GOT3 (cell line): ENCODE measurements at places on chromosomes 13 and 19.

DNA sequence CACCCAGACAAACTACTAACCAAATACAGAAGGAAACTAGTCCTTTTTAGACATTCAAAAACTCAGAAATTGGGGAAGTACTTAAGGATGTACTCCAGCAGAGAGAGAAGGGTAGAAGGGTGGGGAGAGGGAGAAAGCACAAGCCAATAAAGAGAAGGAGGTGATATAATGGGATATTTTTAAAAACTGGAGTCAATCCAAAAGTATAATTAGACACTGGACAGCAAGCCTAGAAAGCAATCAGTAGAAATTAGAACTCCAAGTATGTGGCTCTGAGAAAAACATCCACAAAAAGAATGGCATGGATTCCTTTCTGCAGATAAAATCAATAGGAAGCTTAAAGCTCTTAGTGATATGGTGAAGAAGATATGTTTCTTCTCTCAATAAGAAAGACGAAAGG lies 55.8 kb downstream of the PEPD start:
- DNase-seq, result no peak

GRCh38 chr13:53143757-53144339 lies 115.2 kb downstream of the OLFM4 start:
- DNase-seq, result no peak

GRCh38 chr19:32865326-32865725 lies 4.2 kb downstream of the SLC7A9 start:
- DNase-seq, result no peak

DNA sequence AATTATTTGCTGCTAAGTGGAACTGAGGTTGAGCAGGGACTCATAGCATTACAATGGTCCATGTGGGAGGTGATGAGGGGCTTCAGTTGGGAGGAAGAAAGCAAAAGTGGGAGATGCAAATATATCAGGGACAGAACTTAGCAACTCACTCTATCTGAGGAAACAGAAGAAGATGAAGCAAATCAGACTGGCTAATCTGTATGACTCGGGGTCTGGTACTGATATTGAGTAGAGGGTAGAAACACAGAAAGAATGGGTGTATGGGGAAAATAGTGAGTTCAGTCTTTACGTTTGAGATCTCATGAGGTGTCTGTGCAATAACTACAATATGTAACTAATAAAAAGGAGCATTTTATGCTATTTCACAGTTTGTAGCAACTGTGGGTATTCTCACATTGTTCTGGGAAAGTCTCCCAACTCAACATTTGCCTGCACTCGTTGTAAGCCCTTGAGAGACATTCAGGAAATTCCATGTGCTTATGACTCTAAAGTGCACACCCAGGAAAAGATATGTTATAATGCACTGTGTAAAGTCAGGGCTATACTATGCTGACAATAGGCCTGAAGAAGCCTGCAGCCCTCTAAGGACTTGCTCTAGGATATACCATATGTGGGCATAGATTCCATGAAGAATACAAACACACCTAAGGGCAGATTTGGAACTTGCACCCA lies 183.5 kb downstream of the SPRY2 start:
- DNase-seq, result no peak

DNA sequence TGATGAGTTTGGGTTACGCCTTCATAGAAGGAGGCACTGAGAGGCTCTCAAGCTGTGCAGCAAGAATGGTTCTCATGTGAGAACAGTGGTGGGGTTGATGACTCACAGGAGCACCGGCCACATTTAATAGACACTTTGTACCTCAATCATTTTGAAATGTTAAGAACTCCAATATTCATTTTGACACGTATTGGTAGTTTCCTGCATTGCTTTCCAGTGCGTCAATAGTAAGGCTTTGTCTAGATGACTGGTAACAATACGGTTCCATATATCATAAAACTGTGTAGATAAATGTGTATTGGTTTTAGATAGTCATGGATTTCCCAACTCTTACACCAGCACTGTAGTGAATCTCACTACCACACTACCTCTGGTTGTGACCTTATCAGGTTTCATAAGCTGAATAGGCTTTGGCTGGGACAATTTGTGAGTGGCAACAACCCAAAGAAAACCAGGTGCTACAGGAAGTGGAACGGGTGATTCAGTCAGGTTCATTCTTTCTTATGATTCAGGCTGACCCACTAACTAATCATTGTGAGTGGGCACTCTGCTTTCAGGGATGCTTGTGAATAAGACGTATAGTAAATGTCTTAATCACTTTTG lies 362.6 kb downstream of the KLF5 start:
- DNase-seq, result no peak

- no peak for DNase-seq
These were observed 42.5 kb downstream of the ABCC4 start for GRCh38 chr13:95258619-95259194.

GRCh38 chr19:16476401-16476800 lies 4.6 kb upstream of the EPS15L1 start:
- DNase-seq, result no peak

GRCh38 chr19:52673014-52673413 lies 34.9 kb upstream of the ZNF83 start:
- no peak for DNase-seq

DNA sequence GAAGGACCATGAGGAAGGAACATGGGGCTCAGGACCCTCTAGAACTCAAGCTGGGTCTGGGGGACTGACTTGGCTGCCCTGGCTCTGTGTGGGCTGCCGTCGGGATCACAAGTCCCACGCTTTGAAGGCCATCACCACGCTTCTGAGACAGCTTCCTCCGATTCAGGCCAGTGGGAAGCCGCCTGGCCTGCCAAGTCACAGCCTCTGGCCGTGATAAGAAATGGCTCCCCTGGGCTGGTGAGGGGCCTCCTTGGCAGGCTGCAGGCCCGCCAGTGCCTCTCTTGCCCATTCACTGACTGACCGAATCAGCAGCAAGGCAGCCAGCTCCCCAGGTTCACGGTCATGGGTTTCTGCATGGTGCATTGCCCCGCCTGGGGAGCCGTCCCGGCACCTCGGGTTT lies 48.8 kb downstream of the COMP start:
- DNase-seq, result no peak

- DNase-seq, result no peak
These were observed 5.8 kb upstream of the CYP2S1 start for GRCh38 chr19:41186971-41187883.

GRCh38 chr13:106515635-106516254 lies 19.7 kb downstream of the EFNB2 start:
- DNase-seq, result no peak

GRCh38 chr13:103140001-103140671 lies 73.9 kb upstream of the SLC10A2 start:
- DNase-seq, result no peak

DNA sequence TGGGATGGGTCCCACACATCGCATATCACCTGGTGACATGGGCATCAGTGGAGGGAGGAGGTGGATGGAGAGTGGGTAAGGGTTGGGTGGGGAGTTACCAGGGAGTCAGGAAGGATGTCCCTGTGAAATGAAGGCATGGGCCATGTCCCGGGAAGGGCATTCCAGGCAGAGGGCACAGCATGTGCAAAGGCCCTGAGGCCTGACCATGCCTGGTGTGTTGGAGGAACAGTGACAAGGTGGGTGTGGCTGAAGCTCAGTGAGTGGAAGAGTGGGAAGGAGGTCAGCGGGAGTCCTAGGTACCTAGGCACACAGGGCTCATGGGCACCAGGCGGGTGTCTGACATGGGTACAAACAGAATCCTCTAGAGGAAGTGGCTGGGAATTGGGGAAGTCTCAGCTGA lies 11.0 kb upstream of the COLGALT1 start:
- DNase-seq, result no peak

- DNase-seq, result peak; percentile 48
These were observed 4.6 kb upstream of the SIGLEC10 start for GRCh38 chr19:51422053-51422448.

DNA sequence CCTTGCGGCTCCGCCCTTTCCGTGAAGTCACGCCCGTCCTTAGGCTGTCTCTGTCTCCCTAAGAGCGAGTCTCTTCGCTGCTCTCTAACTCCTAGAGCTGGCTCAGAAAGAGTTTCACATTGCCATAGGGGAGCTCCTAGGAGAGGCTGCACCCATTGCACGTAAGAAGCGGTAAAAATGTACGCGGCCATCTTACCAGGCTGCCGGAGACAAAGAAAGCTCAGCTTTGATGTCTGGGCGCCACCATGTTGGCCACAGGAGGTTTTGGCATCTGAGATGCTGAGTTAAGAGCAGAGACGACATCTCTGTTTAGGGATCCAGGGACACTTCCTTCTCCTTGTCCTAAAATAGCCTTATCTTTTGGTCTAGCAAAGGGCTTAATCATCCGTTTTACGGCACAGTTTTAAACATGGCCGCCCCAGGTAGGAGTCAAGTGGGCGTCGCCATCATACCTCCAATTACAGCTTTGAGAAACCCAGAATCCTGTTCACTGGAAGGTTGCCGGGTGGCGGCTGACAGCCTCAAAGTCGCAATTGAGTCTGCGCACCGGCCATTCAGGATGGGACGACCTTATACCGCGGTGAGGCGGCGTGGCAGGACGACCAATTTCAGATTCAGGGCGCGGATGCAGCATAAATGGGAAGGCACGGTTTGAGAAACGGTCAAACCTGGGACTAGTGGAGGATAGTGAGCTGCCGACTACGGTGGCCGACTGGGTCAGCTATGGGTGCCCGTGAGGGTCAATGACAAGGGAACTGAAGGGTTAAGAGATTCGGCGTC lies at the start of gene ZNF793:
TSS of gene ZNF793 (plus strand) at position 553 of the 780 bp plus-strand sequence. CDS start 16,501 bp downstream, outside the sequence.
- no peak for DNase-seq

- DNase-seq, result no peak
These were observed 6.0 kb upstream of the RSPH6A start for GRCh38 chr19:45821103-45821521.
